Progenitor cell of endocrine pancreas (in vitro differentiated cells): ENCODE measurements at places on chromosomes 3 and 15.

- no peak overlapping the region for H3K4me3 ChIP-seq
- H3K36me3 ChIP-seq = no peaks in the 10 kb centered on the region
- H3K27ac ChIP-seq = no peak overlapping the region
- no peak for DNase-seq
- peaks cover 14% of the 10 kb centered on the region for H3K27me3 ChIP-seq
- H3K4me1 ChIP-seq = peaks cover 2% of the 10 kb centered on the region
Measured at GRCh38 chr3:54547051-54547450, 380.8 kb downstream of the LRTM1 start.

DNA sequence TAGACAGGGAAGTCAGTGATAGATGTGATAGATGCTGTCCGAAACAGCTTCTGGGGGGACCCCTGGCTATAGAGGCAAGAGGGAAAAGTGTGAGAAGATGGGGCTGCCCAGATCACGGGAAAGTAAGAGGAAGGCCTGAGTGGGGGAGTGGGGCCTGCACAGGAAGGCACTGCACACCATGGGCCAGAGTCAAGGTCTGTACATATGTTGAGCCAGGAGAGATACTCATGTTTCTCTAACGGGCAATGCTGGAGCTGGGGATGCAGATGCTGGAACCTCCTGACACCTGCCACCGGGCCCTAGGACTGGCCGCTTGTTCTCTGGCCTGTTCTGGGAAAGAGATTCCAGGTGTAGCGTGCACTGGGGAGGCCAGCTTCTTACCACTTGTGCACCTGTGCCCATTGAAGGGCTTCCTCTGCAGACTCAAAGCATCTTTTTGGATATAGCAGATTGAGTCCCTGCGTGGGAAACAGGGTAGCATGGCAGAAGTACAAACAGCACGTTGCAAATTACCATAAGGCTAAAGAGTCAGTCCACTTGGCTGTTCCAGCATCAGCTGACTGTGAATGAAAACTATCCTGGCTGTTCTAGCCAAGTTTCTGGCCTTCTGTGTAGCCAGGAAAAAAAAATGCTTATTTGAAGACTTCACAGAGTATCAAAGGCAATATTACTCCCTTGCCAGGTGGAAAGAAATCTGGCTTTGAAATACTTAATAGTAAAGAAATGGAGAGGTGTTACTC is 77.1 kb upstream of the GSK3B start:
- no peaks in the 10 kb centered on the region for H3K36me3 ChIP-seq
- peaks cover 4% of the 10 kb centered on the region for H3K4me1 ChIP-seq
- no peak for DNase-seq
- H3K4me3 ChIP-seq = no peak overlapping the region
- no peak overlapping the region for H3K27ac ChIP-seq

DNA sequence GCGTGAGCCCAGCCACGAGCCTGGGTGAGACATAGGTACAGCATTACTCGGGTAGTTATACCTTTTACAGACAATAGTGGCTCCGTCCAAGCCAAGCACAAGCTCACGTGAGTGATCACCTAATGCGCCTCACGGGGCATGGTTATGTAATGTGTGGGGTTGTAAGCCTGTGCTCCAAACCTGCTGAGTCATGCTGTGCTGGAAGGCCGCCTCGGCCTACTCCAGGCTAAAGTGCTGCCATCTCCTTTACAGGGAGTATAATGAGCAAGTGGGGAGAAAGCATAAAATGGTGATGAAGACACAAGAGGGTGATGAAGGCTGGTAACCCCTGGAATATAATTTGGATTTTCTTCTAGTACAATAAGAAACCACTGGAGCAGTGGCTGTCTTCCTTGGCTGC is 175.8 kb upstream of the STT3B start:
- no peak overlapping the region for H3K4me3 ChIP-seq
- no peak for DNase-seq
- H3K27ac ChIP-seq = no peak overlapping the region
- peaks cover 2% of the 10 kb centered on the region for H3K36me3 ChIP-seq
- peaks cover 2% of the 10 kb centered on the region for H3K27me3 ChIP-seq

DNA sequence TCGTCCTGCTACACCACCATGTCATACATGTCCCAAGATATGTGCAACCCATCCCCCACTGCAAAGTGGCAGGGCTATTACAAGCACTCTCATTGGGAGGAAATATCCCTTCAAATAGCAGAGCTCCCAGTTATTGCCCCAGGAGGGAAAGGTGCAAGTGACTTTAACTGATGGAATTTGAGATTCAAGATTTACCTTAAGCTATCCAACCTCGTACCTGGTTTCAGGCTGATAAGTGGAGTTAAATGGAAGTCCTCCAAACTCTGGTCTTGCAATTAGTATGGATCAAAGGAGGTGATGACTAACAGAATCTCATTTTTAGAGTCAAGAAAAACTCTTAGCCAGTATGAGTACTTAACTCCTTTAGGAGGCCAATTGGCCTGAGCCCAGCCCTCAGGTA is 2.1 kb downstream of the SLCO2A1 start:
- no peak overlapping the region for H3K27ac ChIP-seq
- H3K4me3 ChIP-seq = peak overlapping the region; percentile 85
- H3K36me3 ChIP-seq = no peaks in the 10 kb centered on the region
- H3K27me3 ChIP-seq = peaks cover 14% of the 10 kb centered on the region

- no peak overlapping the region for H3K27ac ChIP-seq
- no peak for DNase-seq
- peaks cover 2% of the 10 kb centered on the region for H3K4me1 ChIP-seq
- H3K36me3 ChIP-seq = peaks cover 11% of the 10 kb centered on the region
- no peak overlapping the region for H3K4me3 ChIP-seq
- H3K27me3 ChIP-seq = no peaks in the 10 kb centered on the region
Measured at GRCh38 chr3:143998266-143998665, 26.6 kb downstream of the DIPK2A start.

DNA sequence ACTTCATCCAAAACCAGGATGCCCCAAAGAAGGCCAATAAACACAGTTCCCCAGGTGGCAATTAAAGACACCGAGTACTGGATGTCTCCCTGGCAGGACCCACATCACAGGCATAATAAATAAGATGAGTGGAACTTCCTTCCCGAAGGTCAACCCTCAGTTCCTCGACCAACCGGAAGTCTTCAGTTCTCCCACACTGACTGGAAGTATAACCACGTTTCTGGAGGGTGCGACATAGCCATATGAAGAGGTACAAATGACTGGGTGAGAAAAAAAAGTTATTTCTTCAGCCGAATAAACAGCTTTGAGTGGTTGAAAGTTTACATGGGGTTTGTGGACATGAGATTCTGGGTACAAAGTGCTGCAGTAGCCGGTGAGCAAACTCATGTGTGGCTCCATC is 34.6 kb upstream of the MUC13 start:
- DNase-seq = no peak
- no peak overlapping the region for H3K4me3 ChIP-seq
- no peaks in the 10 kb centered on the region for H3K36me3 ChIP-seq
- H3K4me1 ChIP-seq = peaks cover 4% of the 10 kb centered on the region
- no peaks in the 10 kb centered on the region for H3K27me3 ChIP-seq

DNA sequence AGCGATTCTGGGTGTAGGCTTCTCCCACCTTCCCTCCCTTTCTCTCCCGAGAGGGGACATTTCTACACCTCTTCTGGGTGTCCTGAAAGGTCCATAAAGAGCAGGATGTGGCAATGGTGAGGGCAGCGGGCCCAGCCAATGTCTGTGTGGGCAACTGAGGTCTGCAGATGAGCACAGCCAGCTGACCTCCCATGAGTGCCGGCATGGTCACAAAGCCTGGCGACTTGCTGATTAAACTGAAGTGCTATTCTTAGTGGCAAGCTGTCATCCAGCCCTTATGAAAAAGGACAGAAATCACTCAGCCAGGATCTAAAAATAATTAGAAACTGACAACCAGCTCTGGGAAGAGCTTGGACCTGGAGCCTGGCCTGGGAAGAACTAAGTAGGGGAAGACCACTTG is 124.3 kb upstream of the RGMA start:
- DNase-seq = no peak
- H3K4me3 ChIP-seq = no peak overlapping the region
- no peaks in the 10 kb centered on the region for H3K36me3 ChIP-seq

DNA sequence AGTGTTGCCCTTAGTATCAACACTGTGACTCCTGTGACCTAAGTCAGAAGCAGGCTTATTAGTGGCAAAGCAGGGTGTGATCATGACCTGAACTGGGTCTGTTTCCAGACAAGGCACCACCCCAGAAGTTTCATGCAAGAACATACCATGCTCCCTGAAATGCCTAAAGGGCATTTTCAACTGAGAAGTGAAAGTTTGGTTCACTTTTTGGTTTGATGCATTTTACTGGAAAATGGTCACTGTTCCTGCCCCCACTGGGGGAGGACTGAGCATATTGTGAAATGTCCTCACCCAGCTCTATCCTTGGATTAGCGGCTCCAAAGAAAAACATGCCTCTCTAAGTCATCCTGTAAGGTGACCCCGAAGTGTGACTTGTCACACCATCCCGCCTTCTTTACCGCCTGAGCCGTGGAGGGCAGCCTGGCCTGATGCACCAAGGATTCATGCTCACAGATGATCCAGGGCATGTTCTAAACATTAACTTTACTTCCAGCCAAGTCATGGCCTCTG is 3.1 kb upstream of the FAM240A start:
- peaks cover 14% of the 10 kb centered on the region for H3K4me1 ChIP-seq
- H3K36me3 ChIP-seq = no peaks in the 10 kb centered on the region
- no peak overlapping the region for H3K27ac ChIP-seq
- H3K4me3 ChIP-seq = no peak overlapping the region
- DNase-seq = no peak
- H3K27me3 ChIP-seq = peaks cover 11% of the 10 kb centered on the region

GRCh38 chr3:149376718-149377407 is 586 bp downstream of the TM4SF1 start:
- DNase-seq = no peak
- peak overlapping the region; percentile 88 for H3K27ac ChIP-seq
- peaks cover 8% of the 10 kb centered on the region for H3K36me3 ChIP-seq

- DNase-seq = no peak
- peak within 1 kb of the TSS; percentile 45 for H3K4me3 ChIP-seq
- no peaks in the 10 kb centered on the region for H3K36me3 ChIP-seq
Measured at GRCh38 chr3:160676547-160677303, at the start of gene ARL14. Gene ARL14 (plus strand): TSS chr3:160677160. CDS start chr3:160677347, 187 bp downstream.

GRCh38 chr15:25236143-25236860 is 202.5 kb downstream of the UBE3A start:
- DNase-seq = no peak
- H3K27me3 ChIP-seq = no peaks in the 10 kb centered on the region
- peaks cover 5% of the 10 kb centered on the region for H3K36me3 ChIP-seq
- no peak overlapping the region for H3K4me3 ChIP-seq
- no peak overlapping the region for H3K27ac ChIP-seq
- H3K4me1 ChIP-seq = no peaks in the 10 kb centered on the region

GRCh38 chr15:33396475-33396874 is 85.7 kb downstream of the RYR3 start:
- no peaks in the 10 kb centered on the region for H3K27me3 ChIP-seq
- no peak overlapping the region for H3K4me3 ChIP-seq
- H3K27ac ChIP-seq = no peak overlapping the region
- no peaks in the 10 kb centered on the region for H3K36me3 ChIP-seq
- no peaks in the 10 kb centered on the region for H3K4me1 ChIP-seq
- no peak for DNase-seq

DNA sequence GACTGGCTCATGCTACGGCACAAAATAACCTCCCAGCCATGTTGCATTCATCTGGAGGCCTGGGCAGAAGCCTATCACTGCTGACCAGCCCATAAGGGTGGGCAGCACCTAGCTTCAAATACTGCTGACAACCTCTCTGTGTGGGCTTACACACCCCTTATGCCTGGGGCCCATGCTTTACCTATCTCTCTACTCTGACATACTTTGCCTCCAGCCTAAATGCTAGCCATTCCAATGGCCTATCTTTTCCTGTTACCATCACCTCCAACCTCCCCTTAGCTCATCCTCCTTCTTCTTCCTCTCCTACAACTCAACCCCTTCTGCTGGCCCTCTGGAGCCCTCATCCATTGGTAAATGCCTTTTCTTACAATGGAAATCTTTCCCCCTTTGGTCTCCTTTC is 41.0 kb upstream of the PPP2R3A start:
- no peak for DNase-seq
- H3K4me3 ChIP-seq = no peak overlapping the region
- no peaks in the 10 kb centered on the region for H3K27me3 ChIP-seq
- H3K36me3 ChIP-seq = no peaks in the 10 kb centered on the region
- H3K4me1 ChIP-seq = no peaks in the 10 kb centered on the region

DNA sequence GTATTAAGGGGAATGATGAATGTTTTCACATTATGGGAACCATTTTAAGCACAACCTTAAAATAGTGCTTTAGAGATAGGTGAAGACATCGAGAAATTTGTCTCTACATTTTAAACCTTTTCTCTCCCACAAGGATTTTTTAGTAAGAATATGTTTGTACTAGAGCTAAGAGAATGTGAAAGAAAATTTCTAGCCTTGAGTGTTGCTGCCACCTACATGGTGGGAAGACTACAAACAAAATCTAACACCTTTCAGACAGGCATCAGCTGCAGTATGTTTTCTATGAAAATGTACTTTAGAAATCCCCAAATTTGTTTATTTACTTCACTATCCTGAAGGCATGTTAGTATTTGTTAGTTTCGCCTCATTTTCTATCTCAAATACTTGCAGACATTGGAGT is 247.4 kb downstream of the WDR72 start:
- H3K4me1 ChIP-seq = peaks cover 20% of the 10 kb centered on the region
- H3K36me3 ChIP-seq = peaks cover 16% of the 10 kb centered on the region
- H3K27ac ChIP-seq = no peak overlapping the region
- no peak for DNase-seq
- no peak overlapping the region for H3K4me3 ChIP-seq
- no peaks in the 10 kb centered on the region for H3K27me3 ChIP-seq

DNA sequence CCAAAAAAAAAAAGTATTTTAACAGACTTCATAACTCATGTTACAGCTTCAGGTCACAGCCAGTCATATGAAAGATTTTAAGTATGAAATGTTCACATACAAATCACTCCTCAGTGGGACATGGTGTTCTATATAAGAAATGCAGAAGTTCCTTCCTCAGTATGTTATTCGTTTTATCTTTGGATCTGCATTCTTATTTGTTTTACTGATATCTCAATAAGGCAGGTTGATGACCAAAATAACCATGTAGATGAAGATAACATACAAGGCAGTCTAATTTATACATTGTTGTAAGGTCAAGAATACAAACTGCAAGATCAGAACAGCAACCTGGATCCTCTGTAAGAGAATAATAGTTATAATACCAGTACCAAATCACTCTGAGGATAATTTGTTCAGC is 75.6 kb downstream of the CHAC1 start:
- no peaks in the 10 kb centered on the region for H3K4me1 ChIP-seq
- H3K27ac ChIP-seq = no peak overlapping the region
- no peak for DNase-seq
- H3K27me3 ChIP-seq = no peaks in the 10 kb centered on the region
- H3K4me3 ChIP-seq = no peak overlapping the region

DNA sequence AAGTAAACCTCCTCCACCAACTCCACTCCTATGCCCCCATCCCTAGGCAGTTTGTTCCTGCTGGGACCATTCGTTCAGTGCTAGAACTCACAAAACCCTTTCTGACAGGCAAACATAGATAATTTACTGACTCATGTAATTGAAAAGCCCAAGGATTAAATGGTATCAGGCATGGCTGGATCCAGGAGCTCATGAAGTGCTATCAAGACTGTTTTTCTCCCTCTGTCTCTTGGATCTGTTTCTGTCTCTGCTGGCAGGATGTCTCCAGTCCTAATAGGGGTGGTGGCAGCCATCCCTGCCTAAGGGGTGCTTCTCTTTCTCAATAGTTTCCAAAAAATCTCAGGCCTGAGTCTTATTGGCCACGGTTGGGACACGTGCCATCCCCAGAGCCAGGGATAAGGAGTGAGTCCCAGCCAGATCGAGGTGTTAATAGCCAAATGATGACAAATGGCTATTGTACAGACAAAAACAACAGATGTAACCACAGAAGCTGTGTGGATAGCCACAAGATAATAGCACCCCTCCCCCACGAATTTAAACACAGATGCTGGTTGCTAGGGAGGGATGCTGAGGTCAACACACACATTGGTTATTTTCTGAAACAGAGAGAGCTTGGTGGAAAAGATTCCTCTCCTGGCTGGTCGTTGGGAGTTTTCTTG is 168.6 kb downstream of the SHQ1 start:
- no peak for DNase-seq
- no peak overlapping the region for H3K4me3 ChIP-seq
- H3K4me1 ChIP-seq = peaks cover 24% of the 10 kb centered on the region
- no peak overlapping the region for H3K27ac ChIP-seq
